IPS DF 6.9 (cell line): ENCODE measurements at places on chromosomes 12 and 14.

DNA sequence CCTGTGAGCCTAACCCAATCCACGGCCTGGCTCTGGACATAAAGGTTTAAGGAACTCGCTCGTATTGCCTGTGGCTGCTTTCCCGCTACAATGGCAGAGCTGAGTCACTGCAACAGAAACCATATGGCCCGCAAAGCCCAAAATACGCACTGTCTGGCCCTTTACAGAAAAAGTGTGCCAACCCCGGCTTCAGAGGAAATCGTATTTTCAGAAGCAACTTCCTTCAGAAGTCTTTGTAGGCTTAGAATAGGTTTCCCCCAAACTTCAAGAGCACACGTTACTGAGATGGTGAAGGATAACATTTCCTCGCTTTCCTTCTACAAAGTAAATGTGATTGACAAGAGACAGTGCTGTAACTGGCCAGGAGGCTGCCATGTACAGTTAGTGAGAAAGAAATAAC, 34.8 kb upstream of the TESC start:
- DNase-seq: no peak

- DNase-seq: peak; percentile 79
These were observed 37.3 kb upstream of the ADGRD1 start for GRCh38 chr12:130916241-130916911.

DNA sequence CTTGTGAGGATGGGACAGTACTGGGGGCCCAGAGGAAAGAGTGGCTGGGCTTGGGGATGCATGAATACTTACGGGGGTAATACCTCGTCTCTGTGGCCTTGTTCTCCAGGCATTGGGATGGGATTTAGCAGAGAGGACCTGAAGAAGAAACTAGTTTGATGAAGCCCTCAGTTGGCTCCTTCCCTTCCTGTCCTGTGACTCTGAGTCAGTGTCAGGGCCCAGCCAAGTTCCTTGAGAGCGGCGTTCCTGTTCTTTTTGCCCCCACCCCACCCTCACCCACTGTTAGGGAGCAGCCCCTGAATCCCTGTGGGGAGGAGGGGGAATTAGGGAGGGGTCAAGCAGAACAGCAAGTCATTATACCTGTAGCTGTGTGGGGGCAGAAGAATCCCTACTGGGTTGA, 5.2 kb upstream of the LRP1-AS start:
- no peak for DNase-seq

DNA sequence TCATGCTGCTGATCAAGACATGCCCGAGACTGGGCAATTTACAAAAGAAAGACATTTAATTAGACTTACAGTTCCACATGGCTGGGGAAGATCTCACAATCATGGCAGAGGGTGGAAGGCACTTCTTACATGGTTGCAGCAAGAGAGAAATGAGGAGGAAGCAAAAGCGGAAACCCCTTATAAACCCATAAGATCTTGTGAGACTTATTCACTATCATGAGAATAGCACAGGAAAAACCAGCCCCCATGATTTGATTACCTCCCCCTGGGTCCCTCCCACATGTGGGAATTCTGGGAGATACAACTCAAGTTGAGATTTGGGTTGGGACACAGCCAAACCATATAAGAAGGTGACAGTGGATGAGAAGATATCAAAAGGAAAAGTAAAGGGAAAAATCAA, 78.4 kb downstream of the CATSPERB start:
- DNase-seq: no peak

- DNase-seq: no peak
These were observed 22.9 kb upstream of the TCL1B start for GRCh38 chr14:95663226-95663797.

DNA sequence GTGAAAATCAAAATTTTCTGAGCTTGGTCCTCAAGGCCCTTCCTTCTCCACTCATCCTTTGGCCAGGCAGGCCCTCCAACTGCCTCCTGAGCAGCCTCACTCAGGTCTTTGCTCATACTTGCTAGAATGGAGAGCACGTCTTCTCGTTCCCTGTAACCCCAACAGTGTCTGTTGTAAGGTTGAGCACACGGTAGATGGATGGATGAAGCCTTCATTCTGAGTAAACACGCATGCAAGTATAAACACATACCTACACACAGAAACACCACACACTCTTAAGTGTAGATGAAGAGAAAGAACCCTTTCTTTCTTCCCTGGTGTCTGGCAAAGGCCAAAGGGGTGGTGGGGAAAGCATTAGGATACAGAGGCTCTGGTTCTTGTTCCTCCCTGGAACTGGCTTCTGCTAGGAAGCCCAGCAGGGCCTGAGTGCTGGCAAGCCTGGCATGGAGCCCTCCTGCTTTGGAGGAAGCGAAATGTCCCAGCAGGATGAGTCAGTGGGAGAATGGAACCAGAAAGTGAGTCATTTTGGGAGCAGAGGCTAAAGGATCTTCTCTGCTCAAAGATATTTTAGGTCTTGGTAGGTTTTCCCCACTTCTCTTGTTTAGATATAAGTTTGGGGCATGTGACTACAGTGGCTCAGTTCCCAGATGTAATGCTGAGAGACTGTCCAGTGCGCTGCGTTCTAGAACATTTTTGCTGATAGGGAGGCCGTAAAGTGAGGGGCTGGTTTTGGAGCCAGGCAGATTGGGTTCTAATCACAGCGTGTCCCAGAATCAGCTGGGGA, 127.4 kb downstream of the CACNA1C start:
- no peak for DNase-seq

DNA sequence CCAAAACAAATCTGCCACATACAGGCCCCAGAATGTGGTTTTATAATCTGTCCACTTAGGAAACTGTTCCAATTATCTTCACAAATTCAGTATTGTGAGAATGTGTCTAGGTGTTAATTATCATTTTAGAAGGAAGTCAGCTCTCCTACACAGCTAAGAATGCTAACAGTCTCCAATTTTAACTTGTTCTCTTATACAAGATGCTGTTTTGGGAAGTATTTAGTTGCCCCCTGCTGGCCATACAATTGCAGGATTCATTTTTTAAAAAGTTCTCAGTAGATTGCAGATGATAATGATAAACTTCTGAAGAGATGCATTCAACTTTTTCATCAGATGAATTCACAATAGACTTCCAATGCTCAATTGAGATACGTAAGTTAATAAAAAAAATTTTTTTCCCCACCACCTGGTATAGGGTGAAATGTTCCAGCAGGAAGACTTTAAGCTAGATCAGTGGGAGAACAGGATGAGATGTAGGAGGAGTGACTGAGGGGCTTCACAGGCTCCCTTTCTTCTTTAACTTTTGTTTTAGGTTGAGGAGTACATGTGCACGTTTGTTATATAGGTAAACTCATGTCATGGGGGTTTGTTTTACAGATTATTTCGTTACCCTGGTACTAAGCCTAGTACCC, 27.3 kb upstream of the OSBPL8 start:
- DNase-seq: no peak

DNA sequence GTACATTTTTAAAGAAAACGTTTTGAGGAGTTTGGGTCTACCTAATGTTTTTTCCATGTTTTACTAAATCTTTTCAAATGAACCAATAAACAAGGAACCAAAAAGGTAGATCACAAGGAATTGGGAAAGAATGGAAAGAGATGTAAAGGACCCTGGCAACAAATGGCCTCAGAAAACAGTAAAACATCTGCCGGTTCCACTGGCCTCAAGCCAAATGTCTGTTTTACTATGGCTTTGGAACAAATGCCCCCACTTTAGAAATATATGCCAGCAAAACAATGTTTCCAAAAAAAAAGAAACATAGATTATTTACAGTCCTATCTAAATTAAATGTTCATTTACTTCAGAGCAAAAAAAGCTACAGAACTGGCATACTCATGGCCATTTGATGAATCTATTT, 3.0 kb downstream of the TRMT5 start:
- DNase-seq: no peak

DNA sequence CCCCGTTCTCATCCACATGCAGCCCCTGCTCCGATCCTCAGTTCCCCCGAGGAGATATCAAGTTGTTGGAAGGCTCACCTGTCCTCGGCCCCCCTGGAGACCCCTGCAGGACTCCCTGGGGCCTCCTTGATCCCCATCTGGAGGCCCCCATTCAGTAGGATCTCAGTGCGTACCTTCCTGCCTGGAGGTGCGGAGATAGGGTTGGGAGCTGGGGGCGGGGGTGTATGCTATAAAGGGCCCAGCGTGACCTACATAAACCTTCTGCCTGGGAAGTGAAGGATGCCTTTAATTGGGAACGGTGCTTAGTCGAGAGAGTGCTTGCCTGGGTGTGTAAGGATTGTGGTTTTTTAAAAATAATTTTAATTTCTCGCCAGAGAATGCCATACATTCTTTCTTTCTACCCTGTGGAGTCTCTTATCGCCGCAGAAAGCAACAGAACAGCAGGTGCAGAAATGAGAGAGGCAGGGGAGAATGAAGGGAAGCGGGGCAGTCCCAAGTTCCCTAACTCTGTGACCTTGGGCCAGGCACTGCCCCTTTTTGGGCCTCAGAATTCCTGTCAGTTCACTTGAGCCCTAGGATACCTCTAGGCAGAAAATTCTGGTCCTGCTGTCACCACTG, 153.7 kb downstream of the TSPAN9 start:
- DNase-seq: no peak

GRCh38 chr14:100622224-100622623, 35.0 kb upstream of the BEGAIN start:
- DNase-seq: no peak

GRCh38 chr12:117076410-117077372, 22.5 kb downstream of the TESC start:
- DNase-seq: no peak

- no peak for DNase-seq
These were observed 15.9 kb downstream of the FAM181A start for GRCh38 chr14:93943052-93943451.

GRCh38 chr14:101554991-101555668, 6.2 kb upstream of the DIO3 start:
- DNase-seq: no peak

- DNase-seq: no peak
These were observed 117.3 kb upstream of the OVCH1 start for GRCh38 chr12:29614694-29615325.

DNA sequence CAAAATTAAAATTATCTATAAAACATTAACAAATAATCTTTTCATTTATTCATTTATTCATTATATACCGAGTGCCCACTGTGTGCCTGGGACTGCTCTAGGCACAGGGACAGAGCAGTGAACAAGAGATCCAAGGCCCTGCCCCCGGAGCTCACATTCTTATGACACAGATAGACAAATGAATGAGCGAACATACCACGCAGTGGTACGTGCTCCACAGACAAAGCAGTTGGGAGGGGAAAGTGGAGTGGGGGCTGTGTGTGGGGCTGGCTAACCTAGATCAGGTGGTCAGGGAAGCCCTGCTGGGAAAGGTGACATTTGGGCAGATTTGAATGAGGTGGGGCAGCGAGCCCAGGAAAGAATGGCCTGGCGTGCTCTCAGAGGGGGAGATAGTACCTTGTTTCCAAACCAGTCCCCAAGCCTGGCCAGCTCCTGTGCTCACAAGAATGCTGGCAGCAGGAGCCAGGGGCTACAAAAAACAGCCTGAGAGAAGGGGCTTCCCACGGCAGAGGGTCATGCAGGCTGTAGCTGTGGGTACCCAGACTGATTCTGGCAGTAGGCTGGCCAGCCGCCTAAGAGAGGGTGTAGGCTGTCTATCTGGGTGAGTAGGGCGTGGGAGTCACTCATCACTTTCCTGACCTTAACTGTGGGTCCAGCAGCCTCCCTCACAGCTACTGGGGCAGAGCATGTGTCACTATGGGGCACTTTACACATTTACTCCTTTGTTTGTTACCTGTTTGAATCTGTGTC, 57.8 kb upstream of the ACTN1 start:
- no peak for DNase-seq

- DNase-seq: no peak
These were observed 241.1 kb downstream of the SPTSSA start for GRCh38 chr14:34220921-34221320.

- DNase-seq: peak; percentile 79
These were observed 14.6 kb upstream of the RBM19 start for GRCh38 chr12:113980537-113981337.

DNA sequence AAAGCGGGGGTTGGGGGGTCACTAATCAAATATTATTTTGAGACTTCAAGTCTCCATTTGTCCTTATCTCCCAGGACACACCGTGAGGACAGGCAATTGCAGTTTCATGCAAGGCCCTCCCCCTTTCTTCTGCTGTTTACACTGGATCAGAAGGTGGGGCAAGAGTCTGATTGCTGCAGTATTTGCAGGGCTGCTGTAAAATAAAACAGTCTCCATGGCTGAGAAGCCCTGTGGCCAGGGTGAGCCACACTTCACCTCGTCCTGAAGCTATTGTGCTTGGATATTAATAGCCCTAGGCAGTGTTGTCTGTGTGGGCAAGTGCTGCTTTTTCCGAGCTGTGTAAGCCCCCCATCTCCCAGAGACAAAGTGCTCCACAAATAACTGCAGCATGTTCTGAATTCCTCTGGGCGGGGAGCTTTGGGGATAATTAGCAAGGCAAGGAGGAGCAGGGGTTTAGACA, 187.4 kb upstream of the NTF3 start:
- no peak for DNase-seq

- no peak for DNase-seq
These were observed 104.9 kb upstream of the EEA1 start for GRCh38 chr12:93033948-93034347.

GRCh38 chr14:69986336-69986735, 107.1 kb downstream of the SMOC1 start:
- DNase-seq: no peak

- DNase-seq: no peak
These were observed 31.4 kb downstream of the CFAP251 start for GRCh38 chr12:121949648-121950397.

DNA sequence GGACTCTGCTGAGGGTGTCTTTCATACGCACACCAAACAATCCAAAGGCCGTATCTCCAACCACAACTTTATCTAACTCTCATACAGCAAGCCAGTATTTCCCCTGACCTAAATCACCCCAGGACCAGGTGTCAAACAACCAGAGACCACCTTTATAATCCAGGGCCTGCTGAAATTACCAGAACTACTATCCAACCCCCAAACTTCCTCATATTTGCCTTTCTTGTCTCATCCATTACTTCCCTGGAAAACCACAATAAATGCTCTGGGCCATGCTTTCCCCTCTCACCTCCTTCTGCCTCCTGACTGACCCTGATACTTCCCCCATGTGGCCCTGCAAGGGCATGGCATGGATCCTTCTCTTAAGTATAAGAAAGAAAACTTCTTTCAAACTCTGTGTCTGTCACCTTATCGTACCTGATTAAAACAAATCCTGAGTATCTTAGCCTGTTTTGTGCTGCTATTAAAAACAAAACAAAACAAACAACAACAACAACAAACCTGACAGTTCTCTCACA, 44.7 kb upstream of the CRACR2A start:
- no peak for DNase-seq

- DNase-seq: no peak
These were observed 120.5 kb upstream of the NCOR2 start for GRCh38 chr12:124687917-124688316.

DNA sequence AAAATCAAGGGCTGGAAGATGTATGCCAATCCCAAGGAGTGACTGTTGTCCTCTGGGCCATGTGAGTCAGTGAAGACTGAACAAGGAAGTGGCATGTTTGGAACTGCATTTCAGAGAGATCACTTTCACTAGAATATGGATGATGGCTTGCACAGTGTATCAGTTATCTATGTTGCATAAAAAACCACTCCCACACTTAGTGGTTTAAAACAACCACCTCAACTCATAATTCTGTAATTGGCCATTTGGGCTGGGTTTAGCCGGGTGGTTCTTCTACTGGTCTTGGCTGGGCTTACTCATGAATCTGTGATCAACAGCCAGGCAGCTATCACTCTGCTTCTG, 15.4 kb downstream of the BDKRB1 start:
- no peak for DNase-seq

GRCh38 chr12:117096501-117097042, 2.6 kb downstream of the TESC start:
- no peak for DNase-seq
